ENCODE measurements at places on chromosomes 6 and 20.

GRCh38 chr6:162344646-162345010 is 382.9 kb downstream of the PRKN start:
- no peak for DNase-seq

- DNase-seq = no peak
Observed at GRCh38 chr6:63410435-63411426, 90.9 kb upstream of the LGSN start.

GRCh38 chr6:137522831-137523230 is 28.6 kb upstream of the OLIG3 start:
- DNase-seq = no peak

DNA sequence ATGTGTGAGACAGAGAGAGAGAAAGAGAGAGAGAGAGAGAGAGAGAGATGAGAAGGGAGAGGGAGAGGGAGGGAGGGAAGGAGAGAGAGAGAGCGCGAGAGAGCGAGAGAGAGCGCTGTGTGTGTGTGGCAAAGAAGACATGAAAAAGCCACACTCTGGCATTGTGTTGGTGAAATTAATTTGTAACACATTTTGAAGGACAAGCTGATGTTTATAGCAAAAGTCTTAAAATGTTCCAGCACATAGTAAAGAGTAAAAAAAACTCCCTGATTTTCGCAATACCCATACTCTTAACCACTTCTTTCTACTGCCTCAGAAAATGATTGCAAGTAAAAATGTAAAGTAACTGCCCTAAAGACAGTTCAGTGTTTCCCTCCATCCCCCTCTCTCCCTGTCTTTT is 56.7 kb downstream of the SLC22A1 start:
- DNase-seq = no peak

- no peak for DNase-seq
Observed at GRCh38 chr6:511488-512137, 120.1 kb downstream of the IRF4 start.

All from DND-41 (cell line).